ENCODE measurements at places on chromosomes 12 and 14.
A peak's percentile ranks its signal among the peaks of the same experiment; 100 is the strongest.

GRCh38 chr14:72164420-72165228 lies 232.4 kb downstream of the RGS6 start:
- DNase-seq = no peak

DNA sequence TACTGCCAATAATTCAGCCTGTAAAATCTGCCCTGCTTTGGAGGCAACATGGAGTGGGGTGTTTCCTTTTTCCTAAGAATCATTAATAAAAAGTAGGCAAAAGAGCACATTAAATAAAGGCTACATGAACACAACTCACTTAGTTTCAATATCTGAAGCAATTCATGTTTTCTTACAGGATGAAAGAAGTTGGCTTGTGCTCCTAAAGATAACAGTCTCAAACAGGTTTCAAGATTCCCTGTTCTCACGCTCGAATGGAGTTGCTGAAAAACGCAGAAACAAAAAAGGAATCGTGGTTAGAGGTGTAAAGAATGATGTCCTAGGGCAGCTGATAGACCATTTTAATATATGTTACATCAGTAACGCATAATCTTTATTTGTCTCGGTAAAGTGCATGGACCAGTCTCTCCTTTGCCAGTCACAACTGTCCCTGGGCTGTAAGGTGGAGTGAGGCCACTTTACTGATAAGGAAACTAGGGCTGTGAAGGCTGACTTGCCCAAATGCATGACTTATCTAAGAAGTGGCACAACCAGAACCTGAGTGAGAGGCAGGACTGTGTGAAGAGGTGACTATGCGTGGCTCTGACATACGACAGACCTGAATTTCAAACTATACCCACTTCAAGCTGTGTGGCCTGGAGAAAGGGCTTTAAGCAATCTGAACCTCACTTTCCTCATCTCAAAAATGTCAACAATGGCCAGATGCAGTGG lies 12.6 kb downstream of the GIT2 start:
- DNase-seq = no peak

DNA sequence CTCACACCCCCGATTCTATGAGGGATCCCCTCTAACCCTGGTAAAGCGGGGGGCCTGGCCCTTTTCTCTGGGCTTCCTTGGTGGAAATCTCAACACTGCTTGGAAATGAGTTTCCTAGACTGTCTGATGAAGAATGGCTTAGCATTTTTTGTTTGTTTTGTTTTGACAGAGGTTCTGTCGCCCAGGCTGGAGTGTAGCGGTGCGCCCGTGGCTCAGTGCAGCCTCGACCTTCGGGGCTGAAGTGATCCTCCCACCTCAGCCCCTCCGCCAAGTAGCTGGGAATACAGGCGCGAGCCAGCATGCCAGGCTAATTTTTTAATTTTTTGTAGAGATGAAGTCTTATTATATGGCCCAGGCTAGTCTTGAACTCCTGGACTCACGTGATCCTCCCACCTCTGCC lies 30.3 kb downstream of the TC2N start:
- no peak for DNase-seq

- no peak for DNase-seq
Observed at GRCh38 chr14:20798318-20798717, 4.3 kb downstream of the RNASE1 start.

GRCh38 chr14:24972844-24973243 lies 77.1 kb downstream of the STXBP6 start:
- no peak for DNase-seq

- DNase-seq = peak; percentile 50
Observed at GRCh38 chr12:5003025-5003666, 40.5 kb upstream of the KCNA5 start.

- DNase-seq = no peak
Observed at GRCh38 chr12:93484315-93484981, 17.1 kb downstream of the MRPL42 start.

- no peak for DNase-seq
Observed at GRCh38 chr14:54377501-54377900, 19.3 kb upstream of the CDKN3 start.

Measured in HuH-7.5 (cell line).